Lung microvascular endothelial cell (primary cell): ENCODE measurements at places on chromosomes 2 and 18. TPM values are rescaled to one million over a fixed set of nuclear protein-coding genes. Genes with fewer than 3 reads are reported as not detected.

The FBXO15 gene
- total RNA-seq: 0.20 and 0.22 TPM in 2 replicates

The FKBP1B gene
- total RNA-seq: 8.7 and 12.6 TPM in 2 replicates

The UGT1A3 gene
- not detected in 2 replicates for total RNA-seq

The GPR17 gene
- not detected in 2 replicates for total RNA-seq

The CCNYL1 gene
- total RNA-seq: 16.1 and 19.2 TPM in 2 replicates

The PRSS56 gene
- not detected in 2 replicates for total RNA-seq

The ALPG gene
- total RNA-seq: not detected in 2 replicates

The UGT1A5 gene
- total RNA-seq: not detected in 2 replicates

The VAMP8 gene
- 9.7 and 13.7 TPM in 2 replicates for total RNA-seq

The CHST10 gene
- total RNA-seq: 6.5 and 7.6 TPM in 2 replicates

The GLI2 gene
- under 0.01 TPM in 1 of 2 replicates, not detected in the other for total RNA-seq
